NCI-H774 (cell line): ENCODE measurements at places on chromosomes 2 and 18.

- DNase-seq: peak; percentile 34
Observed at GRCh38 chr2:163717515-163717914, 18.3 kb downstream of the FIGN start.

DNA sequence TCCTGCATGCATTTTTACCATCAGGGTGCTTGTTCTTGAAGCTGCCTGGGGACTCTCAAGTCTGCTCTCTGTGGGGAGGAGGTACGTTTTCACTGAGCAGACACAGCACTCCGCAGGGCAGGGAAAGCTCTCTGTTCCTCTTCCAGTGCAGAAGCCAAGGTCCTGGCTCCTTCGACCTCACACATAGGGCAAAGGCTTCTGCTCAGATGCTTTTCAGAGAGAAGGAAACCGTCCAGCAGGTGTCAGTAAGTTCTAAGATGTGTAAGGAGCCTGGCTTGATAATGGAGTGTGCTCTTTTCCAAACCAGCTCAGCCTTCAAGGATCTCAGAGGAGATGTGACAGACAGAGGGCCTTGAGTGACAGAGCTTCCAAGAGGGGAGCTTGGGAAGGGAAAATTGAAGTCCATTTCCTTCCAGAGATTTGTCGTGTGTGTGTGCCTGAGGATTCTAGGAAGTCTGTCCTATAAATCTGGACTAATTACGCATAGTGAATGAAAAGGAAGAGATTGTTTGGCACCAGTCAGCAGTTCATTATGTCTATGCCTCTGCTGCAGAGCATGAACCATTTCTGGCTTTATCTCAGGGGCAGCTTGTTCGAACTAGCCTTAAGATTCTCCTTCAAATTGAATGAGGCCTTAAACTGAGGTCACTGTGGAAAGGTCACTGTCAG is 67.3 kb upstream of the UPP2 start:
- peak; percentile 44 for DNase-seq

- DNase-seq: no peak
Observed at GRCh38 chr2:233088972-233089345, 28.8 kb downstream of the INPP5D start.

GRCh38 chr2:241519669-241520068 is 11.3 kb upstream of the STK25 start:
- no peak for DNase-seq

GRCh38 chr2:235923859-235924674 is 244.1 kb downstream of the GBX2 start:
- DNase-seq: no peak

DNA sequence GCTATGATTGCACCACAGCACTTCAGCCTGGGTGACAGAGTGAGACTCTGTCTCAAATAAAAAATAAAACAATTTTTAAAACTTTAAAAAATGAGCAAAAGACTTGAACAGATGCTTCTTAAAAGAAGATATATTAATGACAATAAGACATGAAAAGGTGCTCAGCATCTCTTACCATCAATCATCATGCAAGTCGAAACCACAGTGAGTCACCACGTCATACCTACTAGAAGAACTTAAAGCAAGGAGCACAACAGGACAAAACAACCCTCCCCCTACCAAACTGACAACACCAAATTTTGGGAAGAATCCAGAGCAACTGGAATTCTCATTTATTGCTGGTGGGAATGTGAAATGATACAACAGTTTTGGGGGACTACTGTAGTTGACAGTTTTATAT is 251.6 kb downstream of the BCL2 start:
- no peak for DNase-seq

DNA sequence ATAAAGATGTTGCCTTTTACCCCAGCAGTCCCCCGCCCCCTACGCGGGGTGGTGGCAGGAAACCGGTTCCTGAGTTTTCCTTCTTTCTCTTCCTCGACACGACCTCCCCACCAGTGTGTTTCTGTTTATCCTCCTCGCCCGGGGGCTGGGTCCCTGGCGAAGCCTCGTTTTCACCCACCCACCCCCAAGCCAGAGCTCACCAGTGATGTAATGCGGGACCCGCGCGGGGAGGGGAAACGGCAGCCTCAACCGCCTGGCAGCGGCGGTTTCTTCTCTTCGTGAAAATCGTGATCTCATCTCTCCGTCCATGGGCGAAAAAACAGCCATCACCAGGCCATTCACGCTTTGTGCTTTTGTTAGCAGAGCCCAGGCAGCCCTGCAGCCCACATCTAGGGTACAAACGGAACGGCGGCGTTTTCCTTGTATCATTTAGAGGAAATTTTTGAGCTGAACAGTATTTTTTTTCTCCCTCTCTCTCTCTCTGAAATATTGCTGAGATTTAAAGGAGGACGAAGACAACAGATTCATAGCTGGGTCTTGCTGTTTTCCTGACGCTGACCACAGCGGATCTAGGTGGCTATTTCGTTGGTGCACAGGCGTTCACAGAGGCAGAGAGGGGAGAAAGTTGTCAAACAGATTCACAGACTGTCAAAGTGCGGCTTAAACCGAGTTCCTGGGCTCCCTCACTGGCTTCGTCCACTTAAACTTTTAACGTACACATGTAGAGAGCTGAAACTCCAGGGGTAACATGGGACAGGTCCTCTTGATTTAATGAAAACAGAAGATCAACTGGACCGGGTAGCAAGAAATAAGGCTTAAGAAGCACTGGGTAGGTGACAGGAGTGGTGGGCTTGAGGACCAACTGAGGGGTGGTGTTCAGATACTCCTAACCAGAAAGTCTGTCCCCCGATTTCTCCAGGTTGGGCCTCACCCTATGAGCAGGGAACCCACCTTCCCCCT is 21.9 kb upstream of the PAX3 start:
- peak; percentile 56 for DNase-seq

DNA sequence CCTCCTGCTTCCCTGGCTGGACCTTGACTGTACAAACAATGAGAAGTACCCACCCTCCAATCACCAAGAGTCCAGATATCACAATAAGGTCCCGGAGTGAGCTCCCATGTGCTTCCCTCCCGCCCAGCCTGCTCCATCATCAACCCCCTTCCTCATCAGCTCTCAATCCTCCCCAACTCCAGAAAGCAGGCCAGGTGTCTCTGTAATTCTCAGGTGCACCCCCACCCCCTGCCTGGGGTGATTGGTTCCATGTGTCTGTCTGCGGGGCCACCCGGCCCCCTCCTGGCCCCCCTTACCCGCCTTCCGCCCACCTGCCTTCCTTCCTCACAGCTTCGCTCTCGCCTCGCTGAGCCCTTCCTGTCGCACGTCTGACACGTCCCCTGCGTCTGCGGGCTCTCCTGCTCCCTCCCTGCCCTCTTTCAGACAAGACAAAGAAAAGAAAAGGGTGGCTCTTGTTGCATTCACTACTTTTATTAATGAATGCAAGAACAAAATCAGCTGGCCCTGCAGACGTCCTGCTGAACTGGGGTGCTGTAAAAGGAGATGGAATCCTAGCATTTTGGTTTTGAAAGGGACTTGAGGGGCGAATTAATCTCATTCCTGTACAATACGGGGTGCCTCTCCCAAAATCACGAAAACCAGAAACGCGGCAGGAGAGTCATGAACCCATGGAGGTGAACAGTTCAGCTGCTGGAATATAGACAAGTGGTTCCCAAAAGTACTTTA is 26.5 kb upstream of the IGFBP2 start:
- peak; percentile 69 for DNase-seq

DNA sequence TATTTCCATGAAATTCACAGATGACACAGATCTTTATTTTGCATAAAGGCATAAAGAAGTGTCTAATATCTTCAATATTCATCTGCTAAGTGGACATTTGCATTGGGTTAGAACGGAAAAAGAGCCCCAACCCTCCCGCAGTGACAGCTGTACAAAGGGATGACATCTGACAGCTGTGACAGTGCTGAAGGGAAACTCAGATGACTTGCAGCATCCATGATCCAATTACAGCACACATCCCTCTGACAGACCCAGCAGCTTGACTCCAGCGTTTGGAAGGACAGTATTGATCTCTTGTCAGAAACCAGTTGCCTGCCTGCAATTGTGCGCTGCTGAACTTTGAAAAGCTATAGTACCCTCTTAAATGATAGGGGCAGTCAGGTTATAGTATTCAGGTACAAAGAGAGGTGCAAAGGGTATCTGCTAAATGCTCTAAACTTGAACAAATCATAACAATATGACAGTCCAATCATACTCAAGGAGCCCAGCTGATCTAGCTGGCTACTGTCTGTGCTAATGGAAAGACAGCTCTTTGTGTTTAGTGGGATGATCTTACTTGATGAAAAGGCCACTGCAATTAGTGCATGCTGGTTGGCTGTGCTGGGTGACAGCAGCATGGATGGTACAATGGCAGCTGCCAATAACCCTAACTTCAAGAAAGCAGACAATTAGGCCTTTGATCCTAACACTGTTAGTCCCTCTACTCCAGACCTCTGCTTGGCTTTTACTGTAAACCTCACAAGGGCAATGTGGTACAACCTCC is 599.2 kb downstream of the NR4A2 start:
- no peak for DNase-seq

GRCh38 chr2:226489775-226490541 is 309.7 kb downstream of the IRS1 start:
- DNase-seq: no peak

GRCh38 chr18:2818281-2818680 is 28.5 kb upstream of the EMILIN2 start:
- DNase-seq: no peak

DNA sequence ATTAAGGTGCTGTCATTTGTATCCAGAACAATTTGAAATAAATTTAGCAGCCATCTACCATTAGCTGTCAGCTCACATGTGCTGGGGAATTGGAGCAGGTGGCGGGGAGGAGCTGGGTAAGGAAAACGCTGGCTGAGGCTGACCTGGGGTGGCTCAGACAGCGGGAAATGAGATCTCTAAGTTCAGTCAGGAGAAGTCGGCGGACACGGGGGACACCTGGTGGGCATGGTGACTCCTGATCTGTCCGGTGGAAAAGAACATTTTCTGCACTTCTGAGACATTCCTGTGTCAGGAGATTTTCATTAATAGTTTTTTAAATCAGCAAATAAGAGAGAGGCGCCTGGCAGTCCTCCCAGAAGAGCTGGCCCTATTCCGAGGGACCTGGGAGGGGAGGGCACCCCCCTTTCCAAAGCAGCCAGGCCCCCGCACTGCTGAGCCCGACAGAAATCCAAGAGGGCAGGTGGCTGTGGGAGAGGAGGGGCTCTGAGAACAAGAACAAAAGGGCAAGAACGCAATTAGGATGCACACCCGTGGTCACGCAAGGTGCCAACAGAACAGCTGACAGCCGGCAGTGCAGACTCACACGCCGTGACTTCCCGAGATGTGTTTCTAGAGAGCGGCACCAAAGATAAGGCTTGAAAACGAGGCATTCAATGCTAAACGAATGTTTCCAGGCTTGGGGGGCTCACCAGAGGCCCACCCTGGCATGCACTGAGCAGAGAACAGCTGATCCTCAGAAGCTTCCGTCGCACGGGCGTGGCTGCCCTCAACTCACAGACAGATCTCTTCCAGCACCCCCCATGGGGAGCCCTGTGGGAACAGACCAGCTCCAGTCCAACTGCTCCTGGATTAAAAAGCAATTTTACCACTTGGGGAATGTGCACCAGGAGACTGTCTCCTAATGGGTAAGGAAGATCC is 26.4 kb downstream of the SLC66A2 start:
- no peak for DNase-seq

- peak; percentile 42 for DNase-seq
Observed at GRCh38 chr2:85826990-85827878, 61.6 kb downstream of the ST3GAL5 start.

GRCh38 chr2:74632209-74632938 is 15.8 kb downstream of the M1AP start:
- no peak for DNase-seq

- no peak for DNase-seq
Observed at GRCh38 chr2:111119822-111120252, 877 bp upstream of the BCL2L11 start.

DNA sequence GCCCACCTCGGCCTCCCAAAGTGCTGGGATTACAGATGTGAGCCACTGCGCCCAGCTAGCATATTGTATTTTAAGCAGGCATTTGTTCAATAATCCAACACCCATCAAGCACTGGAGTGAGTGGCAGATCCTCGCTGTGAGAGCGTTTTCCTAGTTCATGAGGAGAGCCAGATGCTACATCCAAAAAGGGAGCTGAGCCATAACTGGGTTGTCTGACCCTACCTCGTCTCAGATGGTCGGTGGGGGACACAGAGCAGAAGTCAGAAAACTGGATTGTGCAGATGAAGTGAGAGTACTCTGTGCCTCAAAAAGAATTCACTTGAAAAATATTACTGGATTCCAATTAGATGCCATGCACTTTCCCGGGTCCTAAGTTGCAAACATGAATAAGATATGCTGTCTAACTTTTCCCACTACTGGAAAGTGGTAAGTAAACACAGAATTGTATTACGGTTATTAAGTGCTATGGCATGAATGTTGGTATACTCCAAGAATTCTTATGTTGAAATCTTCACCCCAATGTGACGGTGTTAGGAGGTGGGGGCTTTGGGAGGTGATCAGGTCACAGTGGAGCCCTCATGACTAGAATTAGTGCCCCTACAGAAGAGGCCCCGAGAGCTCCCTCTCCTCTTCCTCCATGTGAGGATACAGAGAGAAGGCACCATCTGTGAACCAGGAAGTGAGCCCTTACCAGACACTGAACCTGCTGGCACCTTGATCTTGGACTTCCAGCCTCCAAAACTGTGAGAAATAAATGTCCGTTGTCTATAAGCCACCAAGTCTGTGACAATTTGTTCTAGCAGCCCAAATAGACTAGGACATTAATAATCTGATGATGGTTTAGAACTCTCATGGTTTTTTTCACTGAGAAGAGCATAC is 21.5 kb downstream of the SOWAHC start:
- no peak for DNase-seq

GRCh38 chr2:240199133-240199870 is 58.8 kb upstream of the OTOS start:
- DNase-seq: no peak

DNA sequence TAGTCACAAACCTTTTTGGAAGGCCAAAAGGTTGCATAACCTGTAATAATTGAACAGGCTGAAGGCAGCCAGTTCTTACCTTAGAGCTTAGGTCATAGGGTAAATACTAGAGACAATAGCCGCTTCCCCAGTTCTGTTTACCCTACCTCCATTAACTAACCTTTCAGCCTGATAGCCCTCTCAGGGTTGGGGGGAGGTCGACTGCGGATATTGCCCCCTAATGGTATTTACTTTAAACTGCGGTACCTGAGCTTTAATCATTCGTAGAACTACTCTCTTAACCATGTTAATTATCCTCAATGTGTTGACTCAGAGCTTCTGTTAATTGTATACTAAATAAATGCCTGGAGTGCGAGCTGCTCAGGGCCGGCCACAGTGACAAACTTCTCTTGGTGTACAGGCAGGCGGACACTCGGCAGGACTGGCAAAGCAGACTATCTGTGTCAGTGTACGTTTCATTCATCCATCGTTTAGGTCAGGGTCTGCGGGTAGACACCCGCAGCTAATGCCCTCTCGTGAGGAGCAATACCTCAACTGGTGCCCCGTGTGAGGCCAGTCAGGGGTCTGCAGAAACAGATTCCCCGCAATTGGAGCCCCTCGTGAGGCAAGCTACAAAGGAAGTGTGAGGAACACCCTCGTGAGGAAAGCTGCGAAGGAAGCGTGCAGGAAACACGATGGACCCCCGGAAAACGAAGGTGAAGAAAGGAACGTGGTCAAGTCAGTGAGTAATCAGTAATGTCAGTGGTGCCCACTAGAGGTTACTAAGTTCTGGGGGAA is 115.3 kb upstream of the SCN7A start:
- peak; percentile 90 for DNase-seq
